ENCODE measurements at places on chromosomes 5 and 9.

DNA sequence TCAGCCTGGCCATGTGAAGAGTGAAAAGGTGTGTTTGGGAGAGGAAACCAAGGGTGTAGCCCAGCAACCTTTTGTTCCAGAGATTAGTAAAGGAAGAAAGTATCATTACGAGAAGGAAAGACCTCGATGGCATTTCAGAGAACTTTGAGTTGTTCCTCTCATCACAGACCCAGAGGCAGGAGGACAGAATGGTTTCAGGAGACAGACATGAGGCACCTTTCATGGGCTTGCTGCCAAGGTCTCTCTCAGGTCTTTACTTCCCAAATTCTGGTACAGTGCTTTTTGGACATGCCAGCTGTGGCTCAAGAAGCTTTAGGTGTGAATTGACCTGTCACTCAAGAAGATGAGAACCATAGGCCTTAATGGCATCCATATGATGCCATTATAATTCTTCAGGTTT is 2.8 kb upstream of the MCC start:
- no peak for DNase-seq

DNA sequence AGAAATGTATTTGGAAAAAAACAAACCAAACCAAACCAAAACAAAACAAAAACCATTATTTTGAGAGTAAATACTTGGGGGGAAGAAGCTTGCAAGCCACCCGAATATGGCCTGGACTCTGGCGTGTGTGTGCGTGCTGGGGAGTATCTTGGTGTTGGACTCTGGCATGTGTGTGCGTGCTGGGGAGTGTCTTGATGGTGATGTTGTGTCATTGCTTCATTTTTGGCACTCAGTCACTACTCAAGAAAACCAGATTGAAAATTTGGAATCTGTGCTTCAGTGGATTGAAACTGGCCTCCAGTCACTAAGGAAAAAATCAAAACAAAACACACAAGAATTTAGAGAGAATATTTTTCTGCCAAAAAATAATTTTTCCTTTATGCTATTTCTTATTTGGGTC is 76.1 kb downstream of the ARRDC3 start:
- no peak for DNase-seq

DNA sequence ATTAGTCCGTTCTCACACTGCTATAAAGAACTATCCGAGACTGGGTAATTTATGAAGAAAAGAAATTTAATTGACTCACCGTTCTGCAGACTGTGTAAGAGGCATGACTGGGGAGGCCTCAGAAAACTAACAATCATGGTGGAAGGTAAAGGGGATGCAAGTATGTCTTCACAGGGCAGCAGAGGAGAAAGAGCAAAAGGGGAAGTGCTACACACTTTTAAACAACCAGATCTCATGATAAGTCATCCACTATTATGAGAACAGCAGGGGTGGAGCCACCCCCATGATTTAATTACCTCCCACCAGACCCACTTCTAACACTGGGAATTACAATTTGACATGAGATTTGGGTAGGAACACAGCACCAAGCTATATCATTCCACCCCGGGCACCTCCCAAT is 26.6 kb downstream of the FST start:
- peak; percentile 10 for DNase-seq

- no peak for DNase-seq
Measured at GRCh38 chr5:61504143-61504770, 172.2 kb downstream of the ZSWIM6 start.

DNA sequence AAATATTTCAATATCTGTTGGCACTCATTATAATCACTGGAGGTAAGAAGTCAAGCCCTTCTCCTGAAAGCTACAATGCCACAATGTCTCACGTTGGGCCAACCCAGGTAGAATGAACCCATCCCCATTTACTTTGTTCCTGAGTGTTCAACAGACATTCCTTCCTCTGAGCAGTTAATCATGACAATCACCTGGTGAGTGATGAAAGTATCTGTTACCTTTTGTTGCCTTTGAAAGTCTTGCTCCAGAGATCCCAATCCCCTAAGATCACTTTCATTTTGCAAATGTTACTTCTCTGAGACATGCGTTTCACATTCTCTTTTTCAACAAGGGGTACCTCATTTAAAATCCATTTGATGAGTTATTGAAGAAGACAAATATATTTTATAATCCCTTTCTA is 49.3 kb upstream of the MSX2 start:
- DNase-seq: no peak

DNA sequence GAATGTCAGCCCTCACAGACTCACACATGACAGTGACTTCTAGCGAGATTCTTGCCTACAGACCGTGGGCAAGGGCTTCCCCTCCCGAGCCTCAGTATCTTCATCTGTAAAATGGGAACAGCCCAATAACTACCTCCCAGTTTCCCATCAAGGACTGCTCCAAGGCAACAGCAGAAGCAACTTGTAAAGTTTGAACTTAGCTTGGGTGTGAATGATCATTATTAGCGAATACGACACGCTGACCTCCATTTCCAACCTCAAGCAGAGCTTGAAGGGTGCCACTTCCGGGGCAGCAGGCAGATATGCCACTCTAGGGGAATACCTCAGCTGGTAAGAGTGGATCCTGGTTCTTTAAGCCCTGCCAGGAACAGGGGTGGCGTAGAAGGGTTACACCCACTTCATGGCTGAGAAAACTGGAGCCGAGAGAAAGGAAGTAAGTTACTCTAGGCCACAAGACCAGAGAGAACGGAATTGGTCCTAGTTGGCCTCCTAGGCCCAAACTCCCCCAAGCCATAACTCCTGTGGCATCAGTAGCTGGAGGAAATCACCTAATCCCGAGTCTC is 2.0 kb downstream of the RNF44 start:
- peak; percentile 79 for DNase-seq

DNA sequence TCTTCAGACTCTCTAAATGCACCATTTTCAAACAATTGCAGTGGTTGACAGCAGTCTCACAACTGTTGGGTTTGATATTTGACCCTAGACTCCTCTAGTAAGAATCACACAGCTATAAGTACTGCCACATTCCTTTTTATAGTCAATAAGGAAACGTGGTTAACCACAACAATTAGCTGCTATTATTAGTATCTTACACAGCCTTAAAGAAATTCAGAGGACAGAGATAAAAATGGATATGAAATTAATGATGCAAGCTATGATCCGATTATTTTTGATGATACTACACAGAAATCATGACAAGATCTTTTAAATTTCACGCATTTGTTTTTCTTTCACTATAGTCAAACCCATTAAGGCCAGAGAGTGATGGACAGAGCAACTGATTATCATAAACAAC is 288.6 kb upstream of the C9orf72 start:
- no peak for DNase-seq

DNA sequence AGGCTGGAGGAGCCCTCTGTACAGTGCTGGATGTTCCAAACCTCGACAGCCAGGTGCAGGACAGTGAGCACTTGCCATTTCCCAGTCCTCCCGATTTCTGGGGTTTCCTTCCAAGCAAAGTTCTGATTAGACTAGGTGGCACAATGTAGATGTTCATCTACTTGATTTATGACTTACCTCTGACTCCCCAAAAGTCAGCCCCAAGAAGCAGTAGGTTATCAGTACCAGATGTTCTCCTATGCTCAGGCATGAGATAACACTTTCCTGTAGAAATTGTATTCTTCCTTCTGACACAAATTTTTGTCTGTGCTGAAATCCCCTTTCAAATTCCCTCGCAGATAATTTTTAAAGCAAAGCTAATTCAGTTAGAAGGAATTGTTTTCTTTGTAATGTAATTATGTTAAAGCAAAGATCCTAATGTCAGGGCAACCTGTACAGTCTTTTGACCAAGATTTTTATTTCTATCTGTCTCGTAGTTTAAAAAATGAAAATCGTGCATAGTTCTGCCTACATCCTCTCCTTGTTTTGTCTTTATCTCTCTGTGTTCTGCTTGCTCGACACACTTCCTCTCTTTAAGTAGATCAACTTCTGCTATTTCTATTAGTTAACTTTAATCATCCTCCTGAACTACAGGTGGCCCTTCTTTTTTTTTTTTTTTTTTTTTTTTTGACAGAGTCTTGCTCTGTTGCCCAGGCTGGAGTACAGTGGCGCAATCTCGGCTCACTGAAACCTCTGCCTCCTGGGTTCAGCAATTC is 102.4 kb upstream of the PJA2 start:
- DNase-seq: no peak

- no peak for DNase-seq
Measured at GRCh38 chr5:80759866-80760577, 105.2 kb upstream of the DHFR start.

DNA sequence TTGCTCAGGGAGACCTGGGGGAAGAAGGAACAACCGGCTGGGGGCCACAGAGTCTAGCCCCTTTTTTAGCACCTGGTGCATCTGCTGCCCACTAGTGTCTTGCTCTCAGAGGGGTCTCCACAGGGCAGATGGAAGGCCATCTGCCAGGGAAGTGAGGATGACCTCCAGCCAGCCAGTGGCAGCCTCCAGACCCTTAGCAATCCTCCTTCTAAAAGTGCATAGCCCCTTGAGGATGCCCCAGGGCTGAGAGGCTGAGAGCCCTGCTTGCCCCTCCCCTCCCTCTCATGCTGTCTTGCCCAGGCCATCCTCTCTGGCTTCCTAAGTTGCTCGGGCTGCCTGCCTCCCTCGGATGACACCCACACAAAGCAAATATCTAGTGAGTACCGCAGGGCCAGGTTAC is 81.5 kb upstream of the PANK3 start:
- no peak for DNase-seq

DNA sequence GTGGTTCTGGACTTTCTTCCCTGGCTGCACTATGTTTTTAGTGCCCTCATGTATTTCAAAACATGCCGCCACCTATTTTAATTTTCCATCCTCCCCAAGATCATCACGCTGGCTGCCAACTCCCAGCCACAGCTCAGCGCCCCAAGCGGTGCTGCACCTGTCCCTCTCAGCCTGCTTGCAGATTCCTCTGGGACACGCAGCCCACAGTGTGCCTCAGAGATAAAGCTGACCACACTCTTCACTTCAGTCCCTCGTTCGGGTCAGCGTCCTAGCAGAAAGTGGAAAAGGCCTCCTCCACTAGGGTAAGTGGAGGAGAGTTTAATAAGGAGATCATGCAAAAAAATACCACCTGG is 56.2 kb upstream of the CKS2 start:
- DNase-seq: no peak

DNA sequence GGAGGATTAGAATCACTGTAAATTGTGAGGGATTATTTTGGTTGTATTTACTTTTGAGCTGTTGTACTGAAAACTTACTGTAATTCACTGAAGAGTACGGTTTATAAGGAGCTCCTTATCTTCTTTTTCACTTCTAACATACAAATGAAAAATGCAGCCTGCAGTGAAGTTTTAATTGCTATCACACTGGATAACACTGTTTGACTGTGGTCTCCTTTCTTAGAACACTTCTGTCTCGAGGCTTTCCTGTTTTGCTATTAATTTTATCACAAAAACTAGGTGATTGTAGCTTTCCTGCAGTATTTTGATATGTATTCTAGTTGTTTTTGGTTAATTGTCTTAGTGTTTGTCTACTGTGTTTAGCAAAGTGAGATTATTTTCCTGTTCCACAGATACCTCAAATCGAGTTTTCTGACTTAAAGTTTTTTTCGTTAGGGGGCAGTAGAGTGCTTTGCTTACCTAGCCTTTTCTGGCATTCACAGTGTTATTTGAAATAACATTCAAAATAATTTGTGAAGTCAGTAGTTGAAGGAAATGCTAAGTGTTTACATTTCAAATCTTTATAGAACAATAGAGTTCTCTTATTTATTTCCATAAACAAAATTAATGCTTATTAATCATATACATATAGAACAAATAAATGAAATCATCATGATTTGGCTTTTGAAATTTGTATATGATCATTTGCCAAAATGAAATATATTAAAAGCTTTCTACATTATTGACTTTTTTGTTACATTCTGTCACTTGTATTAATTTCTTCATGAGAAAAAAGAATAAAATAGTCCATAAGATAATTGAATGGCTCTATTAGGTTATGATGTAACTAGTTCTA is 52.9 kb downstream of the COMMD10 start:
- DNase-seq: peak; percentile 67

DNA sequence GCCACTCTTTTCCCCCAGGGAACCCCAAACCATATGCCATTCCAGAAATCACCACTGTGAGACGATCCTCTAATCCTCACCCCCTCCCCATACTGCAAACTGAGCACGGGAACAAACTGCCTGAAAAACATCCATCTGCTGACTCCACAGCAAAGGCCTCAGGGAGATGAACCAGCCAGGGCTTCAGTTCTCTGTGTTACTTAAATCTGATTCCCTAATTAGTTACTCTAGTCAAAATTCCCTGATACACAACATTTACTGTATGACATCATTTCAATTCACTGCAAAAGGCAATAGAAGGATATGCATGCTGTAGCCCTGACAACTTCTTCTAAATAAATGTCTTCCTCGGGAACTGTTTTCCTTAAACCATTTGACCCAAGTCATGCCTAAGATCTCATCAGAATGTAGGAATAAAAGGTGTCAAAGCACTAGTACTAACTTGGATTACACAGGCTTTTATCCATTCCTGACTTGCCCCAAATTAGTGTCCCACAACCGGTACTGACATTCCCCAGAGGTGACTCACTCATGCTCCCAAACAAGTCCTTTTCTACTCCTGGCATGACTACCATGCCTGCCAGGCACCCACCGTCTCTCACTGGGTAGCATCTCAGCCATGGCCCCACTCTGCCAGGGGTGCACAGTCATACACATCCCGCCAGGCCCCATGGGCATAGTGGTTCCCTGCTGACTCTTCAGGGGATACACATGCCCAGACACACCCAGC is 35.0 kb downstream of the MTX3 start:
- no peak for DNase-seq

GRCh38 chr9:105039175-105039799 is 111.3 kb upstream of the ABCA1 start:
- no peak for DNase-seq

- no peak for DNase-seq
Measured at GRCh38 chr9:292915-293314, 78.2 kb downstream of the DOCK8 start.

GRCh38 chr5:171660434-171660833 is 125.2 kb upstream of the SMIM23 start:
- DNase-seq: peak; percentile 27

- DNase-seq: peak; percentile 93
Measured at GRCh38 chr9:3244963-3245653, 280.7 kb downstream of the RFX3 start.

GRCh38 chr5:146703899-146704298 is 174.7 kb downstream of the PPP2R2B start:
- no peak for DNase-seq
